ENCODE measurements at places on chromosomes 1 and 21. TPM values are rescaled to one million over a fixed set of nuclear protein-coding genes. Genes with fewer than 3 reads are reported as not detected.
A peak's percentile ranks its signal among the peaks of the same experiment; 100 is the strongest.

DNA sequence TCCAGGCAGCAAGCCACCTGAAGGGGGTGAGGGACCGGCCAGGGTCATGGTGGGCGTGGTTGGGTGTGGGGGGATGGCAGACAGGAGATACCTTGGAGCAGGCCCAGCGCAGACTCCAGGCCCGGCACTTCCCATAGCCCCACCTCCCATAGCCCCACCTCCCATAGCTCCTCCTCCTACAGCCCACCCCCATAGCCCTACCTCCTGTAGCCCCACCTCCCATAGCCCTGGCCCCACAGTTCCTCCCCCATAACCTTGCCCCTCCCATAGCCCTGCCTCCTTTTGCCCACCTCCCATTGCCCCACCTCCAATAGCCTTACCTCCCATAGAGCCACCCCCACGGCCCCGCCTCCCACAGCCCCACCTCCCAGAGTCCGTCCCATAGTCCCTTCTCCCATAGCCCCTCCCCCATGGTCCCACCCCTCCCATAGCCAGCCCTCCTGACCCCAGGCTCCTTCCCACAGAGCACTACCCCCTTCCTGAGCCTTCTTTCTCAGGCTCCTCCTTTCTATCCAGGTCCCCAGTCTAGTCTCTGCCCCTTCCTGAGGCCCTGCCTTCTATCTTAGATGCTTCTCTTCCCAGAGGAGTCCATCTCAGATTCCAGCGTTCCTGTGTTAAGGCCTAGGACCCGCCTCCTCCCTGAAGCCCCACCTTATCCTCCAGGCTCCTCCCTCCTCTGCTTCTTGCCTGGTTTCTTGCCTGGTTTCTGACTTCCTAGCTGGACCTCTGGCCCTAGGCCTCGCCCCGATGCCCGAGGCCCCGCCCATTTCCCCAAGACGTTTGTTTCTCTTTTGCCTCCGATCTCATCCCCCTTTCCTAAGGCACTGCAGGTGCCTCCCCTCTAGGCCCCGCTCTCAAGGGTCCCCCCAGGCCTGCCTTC is 46.8 kb downstream of the PTPRU start:
- DNase-seq, result peak; percentile 99

GRCh38 chr1:33319949-33320618 is 814 bp downstream of the A3GALT2 start:
- no peak for DNase-seq

GRCh38 chr1:54464477-54465146 is 58.4 kb upstream of the SSBP3 start:
- peak; percentile 77 for DNase-seq

DNA sequence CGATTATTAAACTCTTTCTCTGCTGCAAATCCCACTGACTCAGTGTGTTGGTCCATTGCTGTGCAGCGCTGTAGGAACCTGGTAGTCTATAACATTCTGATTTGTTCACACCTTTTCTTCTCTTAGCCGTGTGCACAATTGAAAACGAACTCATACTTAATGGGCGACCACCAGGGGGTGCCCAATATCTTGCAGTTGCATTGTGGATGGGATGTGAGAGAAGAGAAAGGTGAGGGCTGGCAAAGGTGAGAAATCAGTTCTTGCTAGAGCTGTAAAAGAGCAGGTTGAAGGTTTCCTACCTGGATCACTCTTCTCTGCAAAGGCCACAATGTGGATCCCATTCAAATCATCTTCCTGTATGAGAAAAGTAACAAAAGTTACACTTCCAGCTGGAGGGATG is 51.0 kb downstream of the CASQ2 start:
- DNase-seq, result peak; percentile 69

DNA sequence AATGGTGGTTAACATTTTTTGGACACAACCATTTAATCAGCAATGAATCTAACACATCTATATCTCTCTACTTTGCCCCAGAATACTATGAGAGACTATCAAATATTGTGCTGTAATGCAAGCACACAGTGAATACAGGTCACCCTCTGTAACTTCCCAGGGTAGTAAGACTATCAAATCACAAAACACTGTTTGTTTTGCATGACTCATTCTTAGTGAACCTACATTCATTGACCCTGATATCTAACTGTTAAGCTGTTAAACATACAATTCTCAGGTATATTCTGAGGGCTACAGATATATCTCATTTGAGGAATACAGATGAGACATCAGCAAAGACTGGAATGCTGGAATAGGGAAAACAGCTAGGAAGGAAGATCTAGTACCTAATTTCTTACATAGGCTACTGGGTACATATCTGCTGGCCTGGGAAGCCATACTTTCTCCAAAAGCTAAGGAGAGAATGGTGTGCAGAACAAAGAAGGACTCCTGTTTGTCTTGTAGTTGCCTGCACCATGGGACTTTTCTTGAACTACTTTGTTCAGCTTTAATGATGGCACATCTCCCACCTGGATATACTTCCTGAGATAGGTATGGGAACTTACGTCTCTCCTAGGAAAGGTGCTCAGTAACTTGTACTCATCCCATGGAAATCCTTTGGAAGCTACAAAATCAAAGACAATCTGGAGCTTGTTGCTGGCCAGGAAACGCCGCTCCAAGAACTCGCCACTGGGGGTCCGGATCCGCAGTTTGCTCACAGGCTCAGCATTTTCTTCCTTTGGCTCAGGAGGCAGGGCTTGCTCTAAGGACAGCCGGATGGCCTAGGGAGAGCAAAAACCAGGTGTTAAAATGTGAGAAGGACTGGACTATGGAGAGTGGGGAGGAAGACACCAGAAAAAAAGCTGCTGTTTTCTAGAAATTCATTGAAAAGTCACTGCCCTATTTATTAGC is 51.9 kb upstream of the DMRTA2 start:
- peak; percentile 75 for DNase-seq

GRCh38 chr21:23664193-23664694 is 1943.0 kb downstream of the MRPL39 start:
- no peak for DNase-seq

GRCh38 chr1:145701306-145701862 is 5.8 kb downstream of the PDZK1 start:
- DNase-seq, result no peak

DNA sequence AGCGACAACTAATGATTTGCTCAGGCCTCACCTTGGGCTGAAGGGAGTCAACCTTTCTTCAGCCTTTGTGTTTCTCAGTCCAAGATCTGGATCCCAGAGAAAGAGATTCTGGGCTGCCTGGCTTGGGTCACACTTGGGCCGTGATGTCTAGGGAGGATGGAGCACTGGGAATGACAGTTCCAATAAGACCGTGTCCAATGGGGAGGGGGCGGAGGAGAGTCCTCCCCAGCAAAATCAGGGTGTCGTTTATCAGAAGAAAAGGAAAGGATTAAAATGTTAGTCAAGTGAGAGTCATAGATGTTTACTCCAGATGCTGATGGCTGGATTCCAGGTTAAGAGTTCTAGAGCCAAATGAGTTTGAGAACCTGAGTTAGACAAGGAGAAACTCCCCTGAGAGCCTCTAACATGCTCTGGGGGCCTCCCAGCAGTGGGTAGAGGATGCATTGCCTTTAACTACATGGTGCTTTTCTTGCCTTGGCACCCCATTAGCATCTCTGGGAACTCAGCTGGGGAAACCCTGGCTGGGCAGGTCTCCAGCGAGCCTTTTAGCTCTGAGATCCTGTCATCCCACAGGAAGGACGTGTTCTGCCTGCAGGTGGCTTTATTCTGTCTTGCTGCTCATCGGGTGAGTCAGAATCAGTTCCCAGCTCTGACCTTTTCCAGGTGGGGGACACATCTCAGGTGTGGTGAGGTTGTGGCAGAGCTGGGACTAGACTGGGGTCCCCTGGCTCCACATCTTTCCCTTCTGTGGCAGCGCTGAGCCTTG is 22.2 kb downstream of the NIPAL3 start:
- DNase-seq, result peak; percentile 40

DNA sequence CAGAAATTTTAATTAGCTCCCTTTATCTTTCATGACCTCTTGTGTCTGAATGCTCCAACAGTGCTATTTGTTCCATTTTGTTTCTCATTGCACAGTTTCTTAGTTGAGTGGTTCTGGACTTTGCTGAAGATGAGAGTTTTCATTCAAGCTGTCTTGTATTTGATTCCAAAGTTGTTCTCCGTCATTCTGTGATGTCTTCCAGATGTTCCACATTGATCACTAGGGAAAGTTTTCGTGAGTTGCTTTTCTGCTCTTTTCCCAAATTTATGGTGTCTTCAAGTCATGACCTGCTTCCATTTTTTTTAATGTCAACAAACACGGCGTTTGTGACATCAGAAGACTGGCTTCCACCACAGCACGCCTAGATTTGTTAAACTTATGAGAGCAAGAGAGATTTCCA is 575.5 kb downstream of the MRPL39 start:
- DNase-seq, result no peak

GRCh38 chr21:45578811-45579381 is 36.7 kb upstream of the SLC19A1 start:
- no peak for DNase-seq

GRCh38 chr1:61241411-61241838 is 159.1 kb downstream of the NFIA start:
- no peak for DNase-seq

DNA sequence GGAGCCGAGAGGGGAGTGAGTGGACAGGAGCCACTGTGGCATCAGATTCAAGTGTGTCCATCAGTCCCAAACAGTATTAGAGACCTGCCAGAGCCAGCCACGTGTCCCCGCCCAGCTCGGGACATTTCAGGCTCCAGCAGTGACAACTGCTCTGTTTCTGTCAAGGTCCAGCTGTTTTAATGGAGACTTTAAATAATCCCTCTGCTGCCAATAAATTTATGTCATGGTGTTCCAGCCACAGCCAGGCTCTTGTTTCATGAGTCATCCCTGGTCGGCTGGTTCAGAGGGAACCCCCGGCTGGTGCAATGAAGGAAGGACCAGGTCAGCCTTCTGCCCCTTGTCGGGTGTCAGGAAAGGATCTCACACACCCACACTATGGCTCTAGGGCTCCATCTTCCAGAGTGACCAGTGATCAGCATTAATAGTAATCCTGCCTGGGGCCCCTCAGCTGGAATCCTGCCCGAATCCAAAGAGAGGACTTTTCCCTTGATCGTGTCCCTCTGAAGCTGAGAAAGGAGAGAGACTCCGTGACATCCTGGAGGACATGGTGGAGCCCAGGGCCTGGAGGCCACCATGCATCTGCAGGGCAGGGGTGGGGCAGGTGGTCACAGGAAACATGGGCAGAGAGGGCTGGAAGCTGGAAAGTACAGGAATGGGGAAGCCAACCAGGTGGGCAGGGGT is 197.3 kb downstream of the MATN1 start:
- no peak for DNase-seq

GRCh38 chr1:38055965-38056364 is 9.4 kb upstream of the POU3F1 start:
- no peak for DNase-seq

DNA sequence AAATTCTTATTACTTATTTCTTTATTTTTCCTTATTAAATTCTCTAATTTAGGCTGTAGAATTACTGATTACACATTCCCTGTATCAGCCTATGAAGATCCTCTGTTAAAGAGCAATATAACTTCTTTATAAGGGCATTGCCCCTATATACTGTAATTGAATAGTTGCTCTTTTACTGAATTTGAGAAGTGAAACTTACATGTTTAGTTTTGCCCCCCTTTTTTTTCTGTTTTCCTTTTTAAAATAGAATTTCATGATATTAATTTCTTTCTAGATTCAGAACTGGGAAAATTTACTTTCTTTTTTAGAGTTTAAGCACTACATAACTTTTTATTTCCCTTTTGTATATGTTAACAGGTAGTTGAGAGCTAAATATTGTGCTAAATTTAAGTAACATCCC is 29.5 kb upstream of the PGM1 start:
- DNase-seq, result no peak

DNA sequence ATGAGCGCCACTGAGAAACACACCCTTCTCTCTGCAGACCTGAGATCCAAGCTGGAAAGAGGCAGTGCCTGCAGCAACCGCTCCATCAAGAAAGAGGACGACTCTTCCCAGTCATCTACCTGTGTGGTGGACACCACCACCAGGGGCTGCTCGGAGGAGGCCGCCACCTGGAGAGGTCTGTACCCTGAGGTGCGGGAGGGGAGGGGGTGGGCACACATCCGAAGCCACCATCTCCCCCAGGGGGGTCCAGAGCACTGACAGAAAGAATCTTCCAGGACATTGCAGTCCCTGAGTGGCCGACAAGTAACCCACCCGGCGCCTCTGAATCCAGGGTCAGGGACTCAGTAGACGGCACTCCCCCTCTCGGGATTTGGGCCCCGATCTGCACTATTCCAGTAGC is 23.0 kb downstream of the TMEM201 start:
- no peak for DNase-seq

DNA sequence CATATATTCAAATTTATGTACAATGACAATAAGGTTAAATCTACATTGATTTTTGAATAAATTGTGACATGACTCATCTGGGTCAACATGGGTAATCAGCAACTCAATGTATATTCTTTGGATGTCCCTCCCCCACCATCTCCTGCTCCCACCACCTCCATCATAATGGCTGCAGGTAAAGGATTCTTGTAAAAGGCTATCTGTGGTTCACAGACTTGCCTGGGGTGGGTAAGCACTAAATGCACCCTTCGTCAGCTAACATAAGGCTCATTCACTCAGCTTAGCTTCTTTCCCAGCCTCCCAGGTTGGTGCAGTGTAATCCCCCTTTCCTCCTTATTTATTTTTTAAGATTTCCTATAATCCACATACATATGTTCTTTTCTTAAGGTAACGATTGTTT is 355.7 kb upstream of the DPYD start:
- DNase-seq, result no peak

- no peak for DNase-seq
Observed at GRCh38 chr1:73104749-73105148, 822.4 kb upstream of the NEGR1 start.

- peak; percentile 40 for DNase-seq
Observed at GRCh38 chr1:102191723-102192122, 195.0 kb upstream of the OLFM3 start.

DNA sequence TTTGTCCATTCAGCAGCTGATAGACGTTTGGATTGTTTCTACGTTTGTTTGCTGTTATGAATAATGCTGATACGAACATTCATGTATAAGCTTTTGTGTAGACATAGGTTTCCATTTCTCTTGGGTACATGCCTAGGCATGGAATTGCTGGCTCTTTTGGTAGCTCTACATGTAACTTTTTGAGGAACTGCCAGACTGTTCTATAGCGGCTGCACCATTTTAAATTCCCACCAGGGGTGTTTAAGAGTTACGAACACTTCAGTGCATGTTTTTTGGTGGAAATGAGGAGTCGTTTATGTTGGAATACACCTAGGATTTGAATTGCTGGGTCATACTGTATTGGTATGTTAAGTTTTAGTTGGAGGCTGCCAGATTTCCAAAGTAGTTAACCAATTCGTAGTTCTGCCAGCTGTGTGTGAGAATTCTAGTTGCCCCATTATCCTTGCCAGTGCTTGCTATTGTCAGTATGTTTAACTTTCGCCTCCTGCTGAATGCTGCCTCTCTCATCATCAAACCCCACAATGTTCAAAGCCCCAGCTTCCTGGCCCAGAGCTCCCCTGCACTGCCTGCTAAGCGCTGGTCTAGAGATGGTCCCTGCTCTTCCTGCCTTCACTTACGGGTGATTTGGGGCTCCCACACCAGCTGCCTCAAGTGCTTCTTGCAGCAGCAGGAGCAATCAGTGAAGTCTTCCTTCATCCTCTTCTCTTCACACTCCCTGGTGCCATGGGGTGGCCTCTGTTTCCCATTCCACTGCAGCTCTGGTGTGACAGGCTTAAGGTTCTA is 81.0 kb downstream of the MAN1C1 start:
- DNase-seq, result no peak

Gene SELE
- total RNA-seq, result not detected

Gene SLC44A5
- 2.1 TPM for total RNA-seq

Gene VHLL
- not detected for total RNA-seq

Gene OR2T1
- not detected for total RNA-seq

Gene CFAP107
- total RNA-seq, result not detected

Gene NUP210L
- total RNA-seq, result not detected

Gene FAM72C
- 6.0 TPM for total RNA-seq

Gene PIK3R3
- total RNA-seq, result 11.4 TPM

Gene DIO1
- total RNA-seq, result not detected

Gene ATP6V1G3
- not detected for total RNA-seq

Gene NPHS2
- not detected for total RNA-seq
